ENCODE measurements at places on chromosomes 16 and 17.

DNA sequence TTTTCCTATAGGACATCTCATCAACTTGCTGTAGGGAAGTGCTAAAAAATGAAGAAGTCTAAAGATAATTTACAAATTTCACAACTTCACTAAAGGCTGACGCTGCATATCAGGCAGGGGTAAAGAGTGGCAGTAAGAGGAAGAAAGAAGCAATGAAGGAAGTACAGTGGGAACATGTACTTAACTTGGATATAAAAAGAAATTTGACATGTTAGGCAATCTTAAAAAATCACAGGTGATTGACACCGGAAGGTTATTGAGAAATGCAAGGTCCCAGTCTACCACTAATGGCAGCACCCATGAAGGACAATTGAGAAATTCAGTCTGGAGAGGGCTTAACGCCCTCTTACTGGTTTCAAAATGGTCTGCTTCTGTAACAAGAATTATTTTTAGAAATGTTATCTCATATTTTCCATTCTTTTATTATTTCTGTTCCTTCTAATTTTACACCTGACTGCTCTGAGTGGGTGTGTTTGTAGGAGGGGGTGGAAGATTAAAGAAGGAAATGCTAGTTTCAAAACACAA is 358.1 kb downstream of the KCNJ2 start:
- no peak for ATAC-seq

DNA sequence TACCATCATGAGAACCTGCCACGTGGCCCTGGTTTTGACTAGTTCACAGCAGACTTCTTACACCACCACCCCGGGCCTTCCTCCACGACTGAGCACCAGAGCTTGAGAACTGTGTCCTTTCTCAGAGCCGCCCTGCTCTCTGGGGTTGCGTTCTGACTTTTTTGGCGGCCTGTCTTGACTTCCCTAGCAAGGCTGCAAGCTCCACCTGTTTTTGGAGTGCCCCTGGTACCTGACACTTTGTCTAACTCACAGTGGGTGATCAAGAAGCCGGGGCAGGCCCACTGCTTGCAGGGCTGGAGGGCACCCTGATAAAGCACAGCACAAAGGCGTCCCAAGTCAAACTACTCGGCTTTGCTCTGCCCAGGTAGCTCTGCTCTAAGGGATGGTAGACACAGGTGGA is 154.3 kb downstream of the SDK2 start:
- no peak for ATAC-seq

GRCh38 chr17:57487573-57487972 is 231.2 kb downstream of the MSI2 start:
- no peak for ATAC-seq

DNA sequence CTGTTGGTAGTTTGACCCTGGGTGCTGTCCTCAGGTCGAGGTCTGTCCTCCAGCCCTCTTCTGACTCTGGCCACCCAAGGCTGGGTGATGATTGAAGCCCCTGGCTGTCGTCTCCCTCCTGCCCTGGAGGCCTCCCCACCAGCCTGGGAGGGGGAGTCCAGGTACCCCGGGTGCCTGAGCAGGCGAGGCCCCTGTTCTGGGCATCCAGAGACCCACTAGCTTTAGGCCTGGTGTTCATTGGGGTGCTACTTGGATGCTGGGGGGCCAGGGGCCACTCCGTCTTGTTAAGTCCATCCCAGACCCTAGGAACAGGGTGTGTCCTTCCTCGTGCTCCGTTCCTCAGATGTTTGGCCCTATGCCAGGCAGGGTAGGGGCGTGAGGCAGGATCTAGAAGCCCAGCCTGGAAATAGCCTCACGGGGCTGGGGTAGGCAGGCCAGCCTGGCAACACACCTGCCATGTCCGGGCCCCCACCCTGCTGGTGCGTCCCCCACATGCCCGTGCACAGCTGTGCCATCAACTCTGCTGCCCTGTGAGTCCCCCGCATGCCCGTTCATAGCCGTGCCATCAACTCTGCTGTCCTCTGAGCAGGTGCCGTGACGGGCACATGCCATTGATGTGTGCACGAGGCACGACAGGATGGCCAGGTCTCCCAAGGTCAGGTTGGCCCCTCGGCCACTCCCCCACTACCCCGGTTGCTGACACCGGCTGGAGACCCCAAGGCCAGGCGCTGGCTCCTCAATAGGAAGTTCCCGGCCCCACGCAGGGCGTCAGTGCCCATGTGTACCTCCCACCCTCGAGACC is 36.9 kb downstream of the GINS2 start:
- peak; percentile 7 for ATAC-seq

- ATAC-seq = no peak
Measured at GRCh38 chr17:62591333-62591732, 36.1 kb upstream of the MRC2 start.

- ATAC-seq = no peak
Measured at GRCh38 chr16:11067697-11068141, 123.4 kb downstream of the CLEC16A start.

DNA sequence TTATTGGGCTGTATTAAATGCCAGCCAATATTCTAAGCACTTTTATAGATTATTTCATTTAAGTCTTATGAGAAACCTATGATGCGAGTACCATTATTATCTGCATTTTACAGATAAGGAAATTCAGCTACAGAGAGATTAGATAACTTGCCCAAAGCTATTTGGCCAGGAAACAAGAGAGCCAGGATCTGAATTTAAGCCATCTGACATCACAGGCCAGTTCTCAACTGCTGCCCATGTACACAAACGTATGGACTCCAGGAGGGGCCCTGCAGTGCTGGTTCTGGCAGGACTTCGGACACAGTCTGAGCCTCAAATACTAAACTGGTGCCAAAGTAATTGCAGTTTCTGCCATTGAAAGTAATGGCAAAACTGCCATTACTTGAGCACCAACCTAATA is 40.2 kb downstream of the CPPED1 start:
- ATAC-seq = no peak
